ENCODE measurements at places on chromosomes 7 and 10.
A peak's percentile ranks its signal among the peaks of the same experiment; 100 is the strongest.

DNA sequence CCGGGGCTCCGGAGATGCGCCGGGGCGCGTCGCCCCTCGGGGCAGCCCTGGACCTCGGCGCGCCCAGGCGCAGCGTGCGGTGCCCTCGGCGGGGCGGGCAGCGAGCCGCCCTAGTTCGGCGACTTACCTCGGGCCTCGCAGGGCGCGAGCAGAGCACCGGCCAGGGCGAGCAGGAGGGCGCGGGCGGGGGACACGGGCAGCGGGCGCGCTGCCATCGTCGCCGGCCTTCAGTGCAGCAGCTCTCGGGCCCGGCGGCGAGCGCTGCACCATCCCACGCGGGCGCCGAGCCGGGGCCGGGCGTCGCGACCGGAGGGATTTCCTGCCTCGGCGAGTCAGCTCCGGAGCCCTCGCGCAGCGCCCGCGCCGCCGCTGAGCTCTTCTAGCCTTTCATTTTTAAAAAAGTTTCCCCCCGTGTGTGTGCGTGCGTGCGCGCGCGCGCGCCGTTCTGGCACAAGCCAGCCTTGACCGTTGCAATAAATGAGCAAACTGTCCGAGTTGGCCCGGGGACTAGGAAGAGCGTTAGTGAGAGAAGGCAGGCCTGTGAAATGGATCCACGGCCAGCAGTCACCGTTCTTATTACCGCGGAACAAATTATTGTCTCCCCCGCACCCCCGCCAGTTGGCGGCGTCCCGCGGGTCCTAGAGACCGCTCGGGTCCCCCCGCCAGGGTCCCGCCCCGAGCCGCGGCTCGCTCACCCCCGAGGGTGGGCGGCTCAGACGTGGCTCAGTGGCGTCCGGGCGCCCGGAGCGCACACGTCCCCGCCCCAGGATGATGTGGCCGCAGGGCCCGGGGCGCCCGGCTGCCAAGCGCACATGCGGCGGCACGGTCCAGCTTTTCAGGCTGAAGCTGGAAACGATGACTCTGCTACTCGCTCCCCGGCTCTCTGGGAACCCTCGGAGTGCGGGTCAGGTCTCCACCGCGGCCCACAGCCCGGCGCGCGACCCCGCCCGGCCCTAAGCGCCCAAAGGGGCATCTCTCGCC, at the start of gene ADAM12:
ADAM12 (minus strand) TSS at position 547 of the 981 bp plus-strand sequence; CDS start at position 215, 332 bp downstream.
- peak; percentile 46 for DNase-seq

- no peak for DNase-seq
Measured at GRCh38 chr10:83680470-83680891, 458.8 kb upstream of the GHITM start.

GRCh38 chr10:73246322-73246645, 771 bp downstream of the DNAJC9 start:
- DNase-seq = no peak

DNA sequence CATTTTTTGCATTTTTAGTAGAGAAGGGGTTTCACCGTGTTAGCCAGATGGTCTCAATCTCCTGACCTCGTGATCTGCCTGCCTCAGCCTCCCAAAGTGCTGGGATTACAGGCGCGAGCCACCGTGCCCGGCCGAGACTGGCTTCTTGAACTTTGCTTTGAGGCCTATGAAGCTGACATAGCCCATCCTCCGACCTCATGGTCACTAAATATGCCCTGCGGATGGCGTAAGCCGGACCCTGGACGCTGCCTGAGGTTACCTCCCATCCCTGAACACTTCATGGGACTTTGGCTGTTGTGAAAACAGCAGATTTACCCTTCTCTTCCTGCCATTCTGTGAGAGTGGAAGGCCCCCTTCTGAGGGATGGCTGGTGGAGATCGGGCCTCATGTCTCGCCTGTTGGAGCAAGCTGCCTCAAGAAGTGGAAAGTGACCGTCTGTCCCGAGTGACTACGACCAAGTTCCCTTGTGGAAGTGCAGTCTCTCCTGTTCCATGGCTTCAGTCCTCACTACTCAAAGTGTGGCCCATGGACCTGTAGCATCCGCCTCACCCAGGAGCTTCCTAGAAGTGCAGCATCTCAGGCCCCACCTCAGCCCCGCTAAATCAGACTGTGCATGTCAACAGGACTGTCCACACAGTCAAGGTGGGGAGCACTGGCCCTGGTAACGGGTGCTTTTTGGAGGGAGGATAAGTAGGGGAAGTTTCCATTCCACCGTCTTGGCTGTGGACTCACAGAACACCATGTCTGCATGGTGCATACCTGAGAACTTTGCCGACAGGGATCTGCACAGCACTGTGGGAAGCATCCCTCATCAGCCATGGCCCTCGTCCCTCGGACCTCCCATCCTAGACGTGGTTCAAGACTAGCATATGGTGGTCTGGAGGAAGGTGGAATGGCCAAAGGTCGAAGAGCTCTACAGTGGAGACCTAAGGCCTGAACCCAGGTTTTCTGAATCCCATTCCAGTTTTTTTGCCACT, 210.5 kb upstream of the SHH start:
- no peak for DNase-seq

GRCh38 chr10:93413252-93413689, 68.9 kb downstream of the MYOF start:
- DNase-seq = no peak

GRCh38 chr10:73876566-73876965, 2.2 kb upstream of the CAMK2G start:
- DNase-seq = no peak

GRCh38 chr7:155540553-155540952, 5.8 kb downstream of the CNPY1 start:
- DNase-seq = no peak

- DNase-seq = no peak
Measured at GRCh38 chr10:770975-771374, 81.5 kb upstream of the DIP2C start.

GRCh38 chr7:135620980-135621850, 41.1 kb upstream of the STMP1 start:
- no peak for DNase-seq

GRCh38 chr10:79348640-79348988, 1.3 kb downstream of the PPIF start:
- DNase-seq = no peak

GRCh38 chr7:73308074-73308664, 457 bp downstream of the NSUN5 start:
- no peak for DNase-seq
